ENCODE measurements at places on chromosomes 13 and 19.
A peak's percentile ranks its signal among the peaks of the same experiment; 100 is the strongest.

GRCh38 chr19:8180018-8180417, 29.2 kb upstream of the CERS4 start:
- no peak for DNase-seq

DNA sequence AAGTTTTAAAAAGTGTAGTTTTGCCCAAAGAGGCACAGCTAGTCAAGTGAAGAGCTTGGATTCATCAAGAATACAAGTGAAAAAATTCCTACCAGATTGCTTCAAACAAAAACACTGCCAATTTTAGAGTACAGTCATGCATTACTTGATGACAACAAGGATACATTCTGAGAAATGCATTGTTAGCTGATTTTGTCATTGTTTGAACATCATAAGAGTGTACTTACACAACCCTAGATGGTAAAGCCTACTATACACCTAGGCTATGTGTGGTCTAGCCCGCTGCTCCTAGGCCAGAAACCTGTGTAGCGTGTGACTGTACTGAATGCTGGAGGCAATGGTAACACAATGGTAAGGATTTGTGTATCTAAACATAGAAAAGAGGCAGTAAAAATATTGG, 41.1 kb downstream of the TMTC4 start:
- no peak for DNase-seq

- DNase-seq: no peak
Observed at GRCh38 chr13:46476174-46476573, 76.8 kb upstream of the LRCH1 start.

- peak; percentile 87 for DNase-seq
Observed at GRCh38 chr13:75876142-75877050, 240.3 kb downstream of the LMO7 start.

GRCh38 chr13:46170687-46171086, 11.3 kb downstream of the LCP1 start:
- DNase-seq: no peak

All from endodermal cell (in vitro differentiated cells).